GM23248 (cell line): ENCODE measurements at places on chromosomes 4 and X. TPM values are rescaled to one million over a fixed set of nuclear protein-coding genes. Genes with fewer than 3 reads are reported as not detected.
A peak's percentile ranks its signal among the peaks of the same experiment; 100 is the strongest.

Gene SLC7A11
- polyA plus RNA-seq: 19.6 and 20.6 TPM in 2 replicates

Gene ART3
- not detected in 2 replicates for polyA plus RNA-seq

DNA sequence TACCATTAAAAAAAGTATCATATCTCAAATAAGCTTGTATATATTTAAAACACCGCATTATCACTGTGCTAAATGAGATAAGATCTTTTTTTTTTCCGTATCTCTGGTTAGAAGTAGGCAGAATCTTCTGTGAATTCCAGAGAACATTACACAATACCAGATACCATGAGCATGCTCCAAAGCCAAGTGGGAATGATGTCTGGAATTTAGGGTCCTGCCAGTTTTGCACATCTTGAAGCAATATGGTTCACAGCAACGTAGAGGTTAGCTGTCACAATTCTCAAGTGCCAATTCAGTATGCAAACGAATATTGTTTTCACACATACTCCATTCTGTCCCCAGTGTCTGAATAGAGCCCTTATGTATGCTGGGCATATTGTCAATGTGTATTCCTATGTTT lies 127.5 kb upstream of the NEIL3 start:
- peaks cover 46% of the 10 kb centered on the region for H3K4me1 ChIP-seq
- H3K36me3 ChIP-seq: no peaks in the 10 kb centered on the region
- H3K27ac ChIP-seq: no peak overlapping the region
- H3K27me3 ChIP-seq: no peaks in the 10 kb centered on the region

DNA sequence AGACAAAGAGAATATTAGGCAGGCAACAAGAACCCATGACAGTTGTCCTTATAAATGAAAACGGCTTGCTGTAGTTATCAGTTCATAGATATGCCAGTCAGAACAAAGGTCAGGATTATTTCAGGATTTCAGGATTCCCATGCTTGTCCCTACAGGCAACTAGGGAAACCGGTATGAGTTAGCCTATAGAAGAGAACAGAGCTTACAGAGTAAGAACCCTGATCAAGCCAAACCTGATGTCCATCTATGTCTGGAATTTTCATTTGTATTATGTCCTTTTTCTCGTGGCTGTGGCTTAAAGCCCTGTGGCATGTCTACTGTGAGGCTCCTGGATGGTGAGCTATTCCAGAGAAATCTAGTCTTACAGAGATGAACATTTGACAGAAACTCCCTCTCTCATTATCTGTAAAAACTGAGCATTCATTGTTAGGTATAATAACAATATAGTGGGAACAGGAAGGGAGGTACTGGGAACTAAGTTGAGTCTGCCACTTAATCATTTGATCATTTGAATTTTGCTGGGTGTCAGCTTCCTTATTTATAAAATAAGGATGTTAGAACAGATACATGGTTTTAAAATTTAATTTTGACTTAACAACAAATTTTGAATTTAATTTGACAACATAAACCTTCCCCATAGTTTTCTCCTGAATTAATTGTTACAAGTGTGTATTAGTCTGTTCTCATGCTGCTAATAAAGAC lies 129.5 kb upstream of the KLF3 start:
- no peak overlapping the region for H3K27ac ChIP-seq
- no peak for DNase-seq
- H3K4me1 ChIP-seq: no peaks in the 10 kb centered on the region
- H3K27me3 ChIP-seq: peaks cover 8% of the 10 kb centered on the region; the same call in 1 of the 2 replicates
- H3K36me3 ChIP-seq: no peaks in the 10 kb centered on the region
- no peak overlapping the region for H3K4me3 ChIP-seq

GRCh38 chrX:109537324-109537665 lies 651 bp downstream of the NXT2 start:
- H3K4me3 ChIP-seq: peak overlapping the region; percentile 91
- peak overlapping the region; percentile 94 for H3K27ac ChIP-seq
- 0 out of 2 replicates have a peak, but pooled peaks cover 5% of the 10 kb centered on the region for H3K4me1 ChIP-seq
- peak; percentile 72 for DNase-seq
- no peaks in the 10 kb centered on the region for H3K27me3 ChIP-seq

GRCh38 chr4:98619180-98619579 lies 39.2 kb downstream of the TSPAN5 start:
- H3K27ac ChIP-seq: no peak overlapping the region
- H3K36me3 ChIP-seq: no peaks in the 10 kb centered on the region
- DNase-seq: no peak

Gene RASGEF1B
- polyA plus RNA-seq: 0.09 TPM in 1 of 2 replicates, not detected in the other

- no peak overlapping the region for H3K4me3 ChIP-seq
- H3K27ac ChIP-seq: no peak overlapping the region
- H3K4me1 ChIP-seq: peaks cover 14% of the 10 kb centered on the region; the same call in 1 of the 2 replicates
- no peaks in the 10 kb centered on the region for H3K36me3 ChIP-seq
Observed at GRCh38 chr4:141376769-141377168, 156.1 kb downstream of the ZNF330 start.

Gene GAGE12J
- polyA plus RNA-seq: not detected in 2 replicates

DNA sequence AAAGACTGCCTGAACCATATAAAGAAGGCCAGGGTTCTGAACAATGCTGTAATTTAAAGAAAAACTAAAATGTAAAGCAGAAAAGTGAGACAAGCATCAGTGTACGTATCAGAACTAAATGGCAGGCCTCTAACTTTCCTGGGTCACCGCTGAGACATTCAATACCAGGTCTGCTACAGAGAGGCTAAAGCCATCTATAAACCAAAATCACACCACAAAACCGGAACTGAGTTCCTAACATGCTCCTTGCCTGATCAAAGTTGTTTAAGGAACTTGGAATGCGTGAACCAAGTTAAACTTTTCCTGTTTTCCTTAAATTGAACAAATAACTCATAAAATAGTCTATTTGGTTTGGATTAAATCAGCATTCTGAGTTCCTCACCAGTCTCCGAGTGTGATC lies 55.3 kb upstream of the TECRL start:
- H3K4me1 ChIP-seq: no peaks in the 10 kb centered on the region
- no peak overlapping the region for H3K4me3 ChIP-seq
- H3K36me3 ChIP-seq: no peaks in the 10 kb centered on the region
- no peak overlapping the region for H3K27ac ChIP-seq
- no peaks in the 10 kb centered on the region for H3K27me3 ChIP-seq

Gene EMCN
- 1.0 TPM in 1 of 2 replicates, not detected in the other for polyA plus RNA-seq

Gene DCAF12L2
- not detected in 2 replicates for polyA plus RNA-seq

DNA sequence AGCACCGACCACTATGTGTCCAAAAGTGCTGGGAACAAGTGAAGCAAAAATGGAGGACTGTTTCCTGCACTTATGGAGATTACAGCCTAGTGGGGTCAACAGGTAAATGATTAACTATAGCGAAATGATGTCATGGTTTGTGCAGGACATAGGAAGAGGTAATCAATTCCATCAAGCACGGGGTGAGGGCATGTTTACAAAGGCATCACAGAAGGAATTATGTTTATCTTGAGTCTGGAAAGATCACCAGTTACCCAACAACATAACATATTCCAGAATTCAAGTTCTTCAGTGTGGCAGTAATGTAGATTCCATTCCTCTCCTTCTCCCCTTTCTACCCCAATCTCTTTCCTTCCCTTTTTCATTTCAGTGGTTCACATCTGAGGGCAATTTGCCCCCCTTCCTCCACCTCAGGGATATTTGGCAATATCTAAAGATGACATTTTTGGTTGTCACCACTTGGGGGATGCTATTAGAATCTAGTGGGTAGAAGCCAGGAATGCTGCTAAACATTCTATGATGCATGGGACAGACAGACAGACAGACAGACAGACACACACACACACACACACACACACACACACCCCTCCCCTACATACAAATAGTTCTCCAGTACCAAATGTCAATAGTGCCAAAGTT lies 24.1 kb downstream of the FAM47E start:
- H3K27me3 ChIP-seq: peaks cover 11% of the 10 kb centered on the region; the same call in 1 of the 2 replicates
- no peaks in the 10 kb centered on the region for H3K36me3 ChIP-seq
- no peak for DNase-seq

Gene PCDH18
- 114 and 119 TPM in 2 replicates for polyA plus RNA-seq

DNA sequence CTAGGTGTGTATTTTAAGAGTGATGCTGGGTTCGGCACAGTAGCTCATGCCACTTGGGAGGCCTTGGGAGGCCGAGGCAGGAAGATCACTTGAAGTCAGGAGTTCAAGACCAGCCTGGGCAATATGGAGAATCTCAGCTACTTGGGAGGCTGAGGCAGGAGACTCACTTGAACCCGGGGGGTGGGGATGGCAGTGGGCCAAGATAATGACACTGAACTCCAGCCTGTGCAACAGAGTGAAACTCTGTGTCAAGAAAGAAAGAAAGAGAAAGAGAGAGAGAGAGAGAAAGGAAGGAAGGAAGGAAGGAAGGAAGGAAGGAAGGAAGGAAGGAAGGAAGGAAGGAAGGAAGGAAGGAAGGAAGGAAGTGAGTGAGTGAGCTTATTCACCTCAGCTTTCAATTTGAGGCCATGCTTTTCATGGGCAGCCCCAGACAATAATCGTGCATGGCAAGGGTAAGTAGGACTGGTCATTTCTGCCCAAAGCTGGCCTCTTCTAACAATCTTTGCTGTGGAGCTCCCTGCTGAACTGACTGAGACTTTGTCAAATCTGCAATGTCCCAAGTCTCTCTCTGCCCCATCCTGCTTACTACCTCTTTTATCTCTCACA lies 42.5 kb upstream of the ELF2 start:
- no peak for DNase-seq
- no peak overlapping the region for H3K4me3 ChIP-seq
- no peaks in the 10 kb centered on the region for H3K27me3 ChIP-seq
- no peak overlapping the region for H3K27ac ChIP-seq
- no peaks in the 10 kb centered on the region for H3K4me1 ChIP-seq

DNA sequence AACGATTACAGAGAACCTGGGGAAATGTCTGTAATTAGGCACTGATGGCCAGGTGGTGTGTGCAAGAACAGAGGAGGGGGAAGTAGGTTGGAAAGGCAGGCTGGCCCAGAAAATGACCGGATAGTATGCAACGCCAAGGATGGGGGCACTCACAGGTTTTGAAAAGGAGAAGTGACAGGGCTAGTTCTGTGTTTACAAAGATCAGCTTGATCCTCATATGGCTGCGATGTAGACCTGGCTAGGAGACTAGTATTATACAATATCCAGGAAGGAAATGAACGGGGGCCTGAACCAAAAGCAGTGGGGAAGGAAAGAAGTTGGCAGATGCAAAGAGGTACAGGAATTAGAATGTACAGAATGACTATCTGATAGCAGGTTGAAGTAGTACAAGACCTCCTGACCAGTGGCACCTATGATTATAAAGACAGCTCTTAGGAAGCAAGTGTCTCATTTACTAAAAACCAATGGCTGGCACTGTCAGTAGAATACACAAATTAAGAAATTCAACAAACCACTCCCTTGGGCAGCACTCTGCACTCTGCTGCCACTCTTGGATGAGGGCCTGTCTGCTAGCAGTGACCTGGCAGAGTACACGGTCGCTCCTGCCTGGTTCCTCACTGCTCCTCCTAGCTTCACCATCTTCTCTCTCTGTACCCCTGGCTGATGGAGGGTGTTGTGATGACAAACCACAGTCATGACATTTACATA lies 14.1 kb downstream of the MFAP3L start:
- DNase-seq: no peak
- no peaks in the 10 kb centered on the region for H3K27me3 ChIP-seq
- H3K27ac ChIP-seq: no peak overlapping the region

DNA sequence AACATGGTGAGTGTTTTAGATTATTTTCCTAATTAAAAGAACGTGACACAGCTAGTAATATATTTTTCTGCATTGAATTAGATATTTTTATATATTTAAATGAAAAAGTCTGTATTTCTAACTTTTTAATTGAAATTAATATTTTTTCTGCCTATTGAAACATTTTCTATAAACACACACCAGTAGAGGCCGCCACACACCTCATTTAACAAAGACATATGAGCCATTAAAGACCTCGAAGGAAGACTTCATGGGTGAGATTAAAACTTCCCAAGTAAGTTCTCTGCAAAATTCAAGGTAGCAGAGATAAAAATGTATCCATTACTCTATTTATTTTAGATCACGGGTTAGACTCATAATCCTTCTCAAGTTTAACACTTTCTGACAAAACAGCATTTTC lies 8.3 kb downstream of the SLITRK2 start:
- H3K4me3 ChIP-seq: no peak overlapping the region
- H3K4me1 ChIP-seq: no peaks in the 10 kb centered on the region
- no peaks in the 10 kb centered on the region for H3K36me3 ChIP-seq

Gene CACNA1F
- polyA plus RNA-seq: not detected in 2 replicates

- H3K4me3 ChIP-seq: no peak overlapping the region
- H3K27me3 ChIP-seq: 0 out of 2 replicates have a peak, but pooled peaks cover 6% of the 10 kb centered on the region
- no peak overlapping the region for H3K27ac ChIP-seq
- H3K4me1 ChIP-seq: no peaks in the 10 kb centered on the region
- no peak for DNase-seq
- no peaks in the 10 kb centered on the region for H3K36me3 ChIP-seq
Observed at GRCh38 chr4:81664079-81664478, 192.4 kb upstream of the RASGEF1B start.

DNA sequence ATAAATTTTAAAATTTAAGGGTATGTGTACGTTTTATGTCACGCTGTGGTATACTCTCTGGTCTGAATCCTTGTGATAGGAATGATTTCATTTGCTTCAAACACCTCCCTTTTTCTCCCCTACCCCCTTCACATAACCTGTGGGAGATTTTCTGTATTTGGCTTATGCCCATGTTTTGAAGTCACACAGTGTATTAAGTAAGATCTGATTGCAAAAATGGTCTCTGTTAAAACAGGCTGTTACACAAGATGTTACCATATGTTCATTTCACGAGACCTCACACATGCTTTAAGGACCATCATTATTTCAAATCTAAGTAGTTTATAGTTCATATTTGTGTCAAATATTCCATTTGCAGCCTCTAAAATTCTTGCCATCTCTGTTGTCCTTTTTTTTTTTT lies 63.5 kb downstream of the TMEM131L start:
- H3K4me1 ChIP-seq: peaks cover 8% of the 10 kb centered on the region; the same call in 1 of the 2 replicates
- H3K36me3 ChIP-seq: no peaks in the 10 kb centered on the region
- peak; percentile 18 for DNase-seq
- H3K4me3 ChIP-seq: no peak overlapping the region
- H3K27me3 ChIP-seq: no peaks in the 10 kb centered on the region

- no peak overlapping the region for H3K27ac ChIP-seq
- H3K27me3 ChIP-seq: no peaks in the 10 kb centered on the region
- no peak overlapping the region for H3K4me3 ChIP-seq
- H3K36me3 ChIP-seq: no peaks in the 10 kb centered on the region
Observed at GRCh38 chr4:74990276-74990875, 57.5 kb downstream of the PARM1 start.

- H3K27me3 ChIP-seq: no peaks in the 10 kb centered on the region
- no peaks in the 10 kb centered on the region for H3K36me3 ChIP-seq
- no peak for DNase-seq
- no peak overlapping the region for H3K4me3 ChIP-seq
Observed at GRCh38 chr4:151304755-151305154, 20.6 kb downstream of the SH3D19 start.

Gene GRPR
- 0.13 and 0.32 TPM in 2 replicates for polyA plus RNA-seq

Gene NIPAL1
- polyA plus RNA-seq: 0.76 and 0.95 TPM in 2 replicates

- peak overlapping the region; percentile 82 for H3K4me3 ChIP-seq
- no peaks in the 10 kb centered on the region for H3K27me3 ChIP-seq
- H3K36me3 ChIP-seq: no peaks in the 10 kb centered on the region
- peaks cover 42% of the 10 kb centered on the region for H3K4me1 ChIP-seq
Observed at GRCh38 chrX:66632981-66633380, 5.9 kb downstream of the EDA2R start.

Gene PGAM4
- not detected in 2 replicates for polyA plus RNA-seq

Gene UGT2B11
- polyA plus RNA-seq: not detected in 2 replicates
